RCC 7860 (cell line): ENCODE measurements at places on chromosomes 5 and 9.
A peak's percentile ranks its signal among the peaks of the same experiment; 100 is the strongest.

- no peak for DNase-seq
Observed at GRCh38 chr9:109471475-109472393, 26.4 kb downstream of the PTPN3 start.

GRCh38 chr5:60092671-60093422 is 199.3 kb upstream of the PDE4D start:
- DNase-seq, result no peak

DNA sequence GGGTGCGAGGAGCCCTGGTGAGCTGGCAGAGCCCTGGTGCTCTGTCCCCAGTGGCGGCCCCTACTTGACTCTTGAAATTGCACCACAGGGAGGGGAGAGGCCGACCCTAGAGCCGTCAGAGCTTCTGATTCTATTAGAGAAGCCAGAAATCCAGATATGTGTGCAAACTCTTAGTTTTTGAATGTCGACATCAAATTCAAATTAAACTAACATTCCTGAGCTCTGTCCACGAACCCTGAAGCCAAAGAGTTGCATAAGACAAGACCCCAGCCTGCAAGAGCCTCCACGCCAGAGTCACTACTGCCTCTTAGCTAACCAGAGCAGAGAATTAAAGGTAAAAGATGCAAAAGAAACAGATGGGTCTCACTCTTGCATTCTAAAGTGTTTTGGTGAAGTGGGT is 29.8 kb upstream of the MSX2 start:
- no peak for DNase-seq

GRCh38 chr5:96730586-96730985 is 68.4 kb downstream of the CAST start:
- DNase-seq, result no peak

DNA sequence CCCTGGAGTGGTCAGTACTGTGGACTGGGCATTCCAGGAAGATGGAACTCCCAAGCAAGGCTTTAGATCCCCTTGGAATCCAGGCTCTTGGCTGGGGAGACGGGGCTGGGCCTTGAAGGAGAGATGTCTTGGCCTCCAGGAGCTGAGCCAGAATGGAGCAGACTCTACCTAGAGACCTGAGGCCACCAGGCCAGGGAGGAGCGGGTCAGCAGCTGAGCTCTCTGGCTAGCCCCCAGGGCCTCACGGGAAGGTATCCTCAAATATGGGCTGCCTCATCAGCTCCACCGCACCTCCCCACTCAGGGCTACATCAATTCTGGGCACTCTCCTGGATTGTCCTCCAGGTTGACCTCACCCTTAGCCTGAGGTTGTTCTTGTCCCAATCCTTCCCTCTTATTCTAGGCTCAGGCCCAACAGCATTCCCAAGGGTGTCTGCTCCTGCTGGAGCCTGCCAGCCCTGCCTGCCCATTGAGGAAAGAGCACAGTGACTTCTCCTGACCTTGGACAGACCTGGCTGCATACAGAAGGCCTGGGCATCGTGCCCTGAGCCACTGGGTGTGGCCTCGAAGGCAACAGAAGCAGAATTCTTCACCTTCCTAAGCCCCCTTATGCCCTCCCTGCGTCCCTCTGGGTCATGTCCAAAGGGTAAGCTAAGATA is 3.0 kb upstream of the PDLIM4 start:
- no peak for DNase-seq

GRCh38 chr5:139975306-139975705 is 67.8 kb downstream of the NRG2 start:
- no peak for DNase-seq

GRCh38 chr5:129960831-129961230 is 56.6 kb downstream of the CHSY3 start:
- no peak for DNase-seq

GRCh38 chr5:158511454-158511853 is 588.3 kb downstream of the EBF1 start:
- DNase-seq, result no peak

DNA sequence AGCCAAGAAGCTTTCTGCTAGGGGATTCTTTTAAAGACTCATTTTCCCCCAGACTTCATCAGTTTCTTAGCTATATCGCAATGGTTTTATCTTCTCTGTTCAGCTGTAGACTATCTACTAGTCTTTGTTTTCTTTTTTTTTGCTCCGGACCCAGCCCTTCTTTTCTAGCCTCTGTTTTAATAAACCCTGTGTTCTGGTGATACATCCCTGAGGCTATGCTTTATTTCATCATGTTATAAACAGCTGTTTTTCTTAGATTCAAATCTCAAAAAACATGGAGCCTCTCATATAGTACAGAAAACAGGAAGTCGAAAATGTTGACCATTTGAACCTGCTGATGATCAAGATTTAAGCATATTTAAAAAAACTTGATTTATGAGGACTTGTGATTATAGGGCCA is 37.8 kb downstream of the SCGB3A1 start:
- DNase-seq, result no peak

- no peak for DNase-seq
Observed at GRCh38 chr5:79898611-79899010, 92.5 kb downstream of the MTX3 start.

DNA sequence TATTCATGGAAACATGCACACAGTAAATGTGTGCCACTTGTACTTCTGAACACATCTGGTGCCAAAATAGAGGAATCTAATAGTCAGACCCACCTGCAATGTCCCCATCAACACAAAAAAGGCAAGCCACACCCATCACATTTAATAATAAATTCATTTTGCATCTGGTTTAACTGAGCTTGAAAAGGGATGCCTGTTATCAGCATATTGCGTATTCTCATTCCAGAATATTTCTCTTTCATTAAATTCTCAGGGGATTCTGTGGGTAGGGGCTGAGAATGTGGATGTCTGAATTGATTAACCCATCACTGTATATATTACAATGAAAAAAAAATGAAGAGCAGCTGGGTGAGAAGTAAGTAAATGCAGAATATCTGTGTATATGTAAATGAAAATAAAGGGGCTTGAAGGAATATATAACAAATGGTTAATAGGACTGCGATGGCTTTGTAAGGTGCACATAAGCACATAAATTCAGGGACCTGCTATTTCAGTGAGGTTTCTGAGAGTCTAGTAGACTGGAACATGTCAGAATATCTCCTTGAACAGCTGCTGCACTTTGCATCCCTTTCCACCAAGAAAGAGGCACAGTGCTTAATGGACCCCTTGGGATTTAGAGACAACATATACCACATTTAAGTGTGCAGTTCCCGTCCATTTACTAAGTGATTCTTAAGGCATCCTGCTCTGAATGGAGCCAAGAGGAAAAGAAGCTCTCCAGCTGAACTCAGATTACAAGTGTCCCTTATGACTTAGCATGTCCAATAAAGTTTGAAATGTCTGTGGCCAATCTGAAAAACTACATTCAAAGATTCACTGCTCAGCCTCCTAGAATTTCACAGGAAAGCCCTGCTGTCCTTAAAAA is 104.1 kb upstream of the NIPBL start:
- no peak for DNase-seq

- DNase-seq, result no peak
Observed at GRCh38 chr5:1594357-1595106, 70.8 kb upstream of the LPCAT1 start.

GRCh38 chr9:97598461-97599288 is 34.5 kb downstream of the TSTD2 start:
- DNase-seq, result peak; percentile 65

DNA sequence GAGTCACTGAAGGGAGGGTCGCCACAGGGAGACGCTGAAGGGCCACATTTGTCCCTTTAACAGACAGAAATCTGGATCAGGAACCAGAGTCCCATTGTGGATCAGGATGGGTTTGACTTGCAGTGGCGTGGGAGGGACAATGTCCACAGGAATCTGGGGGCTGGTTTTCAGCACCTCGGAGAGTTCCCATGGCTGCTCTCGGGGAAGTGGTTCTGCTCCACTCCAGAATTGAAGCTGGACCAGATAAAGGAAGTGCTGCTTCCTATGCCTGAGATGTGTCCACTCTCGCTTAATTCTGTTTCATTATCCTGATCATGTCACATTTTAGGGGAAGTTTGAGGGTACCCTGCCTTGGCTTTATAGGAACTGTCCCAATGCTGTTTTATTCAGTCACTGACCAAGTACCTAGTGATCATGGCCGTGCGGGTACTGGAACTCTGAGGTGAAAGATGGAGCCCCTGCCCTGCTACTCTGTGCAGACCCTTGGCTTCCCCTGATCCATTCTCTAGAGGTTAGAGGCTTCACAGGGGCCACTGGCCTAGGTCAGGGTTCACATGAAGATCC is 28.7 kb downstream of the ENHO start:
- no peak for DNase-seq

DNA sequence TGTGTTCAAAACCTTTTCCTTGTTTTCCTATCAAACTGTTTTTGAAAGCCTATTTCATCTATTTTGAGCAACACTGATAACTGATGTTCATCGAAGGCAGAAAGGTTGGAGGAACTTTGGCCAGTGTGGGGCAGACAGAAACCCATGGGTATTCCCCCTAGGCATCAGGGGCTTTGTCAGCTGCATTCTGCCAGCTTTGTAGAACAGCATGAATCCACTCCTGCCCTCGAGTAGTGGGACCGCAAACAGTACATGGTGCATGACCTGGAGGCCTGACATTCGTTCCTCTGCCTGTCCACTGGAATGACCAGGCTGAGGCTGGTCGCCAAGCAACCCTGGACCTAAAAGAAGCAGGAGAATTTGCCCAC is 22.7 kb downstream of the ARHGAP26 start:
- no peak for DNase-seq

DNA sequence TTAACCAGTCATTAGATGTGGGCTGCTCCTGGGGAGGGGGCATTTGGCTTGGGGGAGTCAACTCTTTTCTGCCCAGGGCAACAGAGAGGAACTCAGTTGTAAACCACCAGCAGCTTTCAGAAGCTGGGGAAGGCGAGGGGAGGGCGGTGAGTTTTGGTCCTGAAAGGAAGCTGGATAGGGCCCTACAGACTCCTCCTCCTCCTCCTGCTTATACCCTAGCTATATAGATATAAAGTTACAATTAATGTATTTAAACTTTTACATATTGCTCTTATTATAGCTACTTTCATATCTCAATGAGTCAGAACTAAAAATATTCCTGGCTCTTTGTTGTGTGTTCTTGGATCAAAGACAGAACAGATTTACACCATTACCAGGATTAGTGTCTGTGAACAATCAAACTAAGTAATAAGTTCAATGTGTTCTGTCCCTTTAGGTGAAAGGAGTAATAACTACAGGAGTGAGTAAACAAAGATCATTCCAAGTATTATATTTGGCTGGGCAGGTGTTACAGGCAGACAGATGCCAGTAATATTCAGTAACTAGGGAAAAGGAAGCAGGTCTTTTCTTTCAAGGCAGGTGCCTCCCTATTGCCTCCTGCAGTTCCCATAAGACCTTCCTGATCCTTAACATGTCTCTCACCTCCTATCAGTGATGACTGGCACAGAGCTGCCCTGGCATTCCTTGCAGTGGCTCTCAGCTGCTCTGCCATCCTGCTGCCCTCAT is 20.5 kb upstream of the VPS13A start:
- DNase-seq, result no peak

DNA sequence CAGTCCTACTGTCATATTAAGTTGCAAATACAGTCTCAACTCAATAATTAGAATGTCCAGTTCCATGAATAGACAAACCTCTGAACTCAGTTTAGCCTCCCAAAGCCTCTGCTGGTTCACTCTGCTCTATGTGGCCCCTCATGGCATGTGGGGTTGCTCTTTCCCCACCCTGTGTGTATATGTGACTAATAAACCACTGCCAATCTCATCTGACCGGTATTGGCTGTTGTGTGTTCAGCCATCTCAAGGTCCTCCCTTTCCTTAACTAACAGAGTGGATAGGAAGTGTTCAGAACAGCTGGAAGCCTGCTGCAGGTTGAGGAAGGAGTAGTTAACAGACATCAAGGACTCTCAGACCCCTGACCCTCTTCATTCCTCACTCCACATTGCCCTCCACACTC is 55.3 kb downstream of the IL33 start:
- DNase-seq, result no peak

DNA sequence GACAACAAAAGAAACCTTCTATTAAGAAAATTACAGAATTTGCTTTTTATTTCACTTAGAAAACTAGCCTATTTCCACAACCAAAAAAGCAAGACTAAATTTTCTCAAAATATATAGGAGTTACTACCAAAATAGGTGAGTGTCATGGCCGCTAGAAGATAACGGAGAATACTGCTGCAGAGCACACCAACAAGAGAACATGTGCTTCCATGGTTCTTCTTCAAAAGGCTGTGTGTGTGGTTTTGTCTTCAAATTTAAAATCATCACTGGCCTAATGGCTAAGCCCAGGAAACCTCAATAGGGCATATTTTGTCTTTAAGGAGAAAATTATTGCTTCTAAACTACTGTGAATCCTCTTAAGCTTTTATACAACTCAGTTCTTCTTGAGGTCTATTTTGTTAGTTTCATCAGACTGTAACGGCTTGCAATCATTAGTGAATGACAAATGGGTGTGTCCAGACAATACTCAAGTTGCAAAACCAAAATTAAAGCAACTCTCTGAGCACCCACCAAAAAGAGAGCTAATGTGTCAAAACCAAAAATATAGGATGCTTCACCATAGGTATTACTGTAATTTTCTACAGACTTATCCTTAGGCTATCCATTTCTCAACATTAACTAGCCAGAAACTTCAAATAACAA is 3.3 kb downstream of the SETX start:
- no peak for DNase-seq

GRCh38 chr9:136857166-136857565 is 5.0 kb downstream of the MAMDC4 start:
- no peak for DNase-seq

DNA sequence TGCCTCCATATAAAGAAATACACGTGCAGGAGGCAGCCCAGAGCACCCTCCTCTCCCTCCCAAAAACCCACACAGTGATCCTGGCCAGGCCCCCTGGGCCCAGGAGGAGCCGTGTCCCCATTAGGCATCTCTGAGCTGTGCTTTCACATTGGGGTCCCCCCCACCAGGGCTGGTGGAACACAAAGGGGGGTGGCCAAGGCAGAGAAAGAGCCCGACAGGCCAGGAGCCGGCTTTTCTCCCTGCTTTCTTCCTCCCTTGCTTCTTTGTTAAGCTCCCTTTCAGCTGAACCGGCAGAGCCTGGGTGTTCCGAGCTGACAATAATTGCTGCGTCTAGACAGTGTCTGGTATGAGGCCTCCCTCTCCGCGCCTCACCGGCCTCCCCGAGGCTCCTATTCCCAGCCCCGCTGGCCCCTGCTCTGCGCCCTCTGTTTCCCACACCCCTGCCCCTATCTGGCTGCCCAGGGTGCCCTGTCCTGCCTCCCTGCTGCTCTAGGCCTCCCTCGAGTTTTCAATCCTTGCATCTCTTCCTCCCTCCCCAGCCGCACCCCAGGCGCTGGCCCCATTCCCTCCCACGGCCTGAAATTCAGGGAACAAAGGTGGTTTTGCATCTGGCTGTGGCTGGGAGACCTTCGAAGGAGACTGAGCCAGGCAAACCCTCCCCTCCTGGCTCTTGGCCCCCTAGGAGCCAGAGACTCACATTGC is 120.6 kb downstream of the C9orf50 start:
- peak; percentile 34 for DNase-seq
